ENCODE measurements at places on chromosomes 16 and 17.

GRCh38 chr16:23131036-23131435 is 18.2 kb downstream of the USP31 start:
- DNase-seq = no peak

GRCh38 chr17:83104577-83105505 is 25.4 kb downstream of the METRNL start:
- DNase-seq = no peak

GRCh38 chr17:7114875-7115614 is 423 bp upstream of the ASGR2 start:
- no peak for DNase-seq

- no peak for DNase-seq
Observed at GRCh38 chr16:17053536-17054160, 417.1 kb downstream of the XYLT1 start.

Measured in hematopoietic multipotent progenitor cell treated with erythropoietin and hydrocortisone succinate and interleukin-3 and kit ligand, for 8 days (in vitro differentiated cells).